ENCODE measurements at places on chromosomes 11 and 22.
A peak's percentile ranks its signal among the peaks of the same experiment; 100 is the strongest.

- DNase-seq = no peak
Measured at GRCh38 chr11:130425156-130425555, 3.3 kb downstream of the ADAMTS8 start.

DNA sequence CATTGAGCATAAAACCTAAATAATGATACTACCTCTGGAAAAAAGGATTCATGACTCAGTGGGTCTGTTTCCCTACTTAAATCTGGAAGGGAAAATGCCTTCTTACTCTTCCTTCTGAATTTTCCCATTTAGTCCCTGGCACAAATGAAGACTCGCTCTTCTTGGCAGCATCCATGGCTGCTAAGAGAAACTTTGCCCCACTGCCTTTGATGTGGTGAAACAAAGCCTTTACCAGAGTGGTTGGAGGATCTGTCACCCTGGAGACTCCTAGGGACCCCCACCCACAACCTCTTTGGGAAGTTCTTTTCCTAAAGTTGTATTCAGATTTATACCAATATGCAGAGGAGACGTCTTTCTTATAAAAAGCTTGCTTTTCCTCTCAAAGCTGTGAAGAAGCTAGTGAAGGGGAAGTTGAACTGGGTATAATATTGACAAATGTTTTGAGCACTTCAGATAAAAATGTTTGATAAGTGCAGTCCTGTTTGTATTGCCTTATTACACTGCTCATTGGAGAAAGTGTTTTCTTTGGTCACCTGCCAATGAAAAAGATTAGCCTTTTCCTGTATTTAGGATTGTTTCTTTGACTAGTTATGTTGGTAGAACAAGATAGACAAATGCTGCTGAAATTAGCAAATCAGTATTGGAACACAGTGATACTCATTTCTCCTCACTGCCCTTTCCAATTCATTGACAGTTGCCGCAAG is 77.3 kb downstream of the ARFGAP2 start:
- DNase-seq = no peak

GRCh38 chr11:118012083-118012669 is 26.0 kb downstream of the IL10RA start:
- no peak for DNase-seq

DNA sequence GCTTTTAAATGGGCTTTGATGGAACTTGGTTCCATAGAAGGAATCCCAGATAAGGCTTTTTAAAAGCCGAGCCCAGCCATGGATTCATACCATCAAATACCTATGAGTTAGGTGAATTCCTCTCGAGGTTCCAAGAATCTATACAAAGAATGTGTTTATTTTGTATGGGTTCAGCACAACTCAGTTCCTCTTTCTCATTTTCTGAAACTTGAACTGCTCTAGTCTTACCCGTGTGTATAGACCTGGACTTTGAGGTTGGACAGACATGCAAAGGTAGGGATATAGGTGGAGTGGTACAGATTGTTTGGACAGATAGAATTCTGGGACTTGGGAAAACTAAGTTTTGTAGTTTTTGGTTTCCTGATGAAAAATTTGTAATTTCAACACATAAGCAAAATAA is 97.9 kb downstream of the PGR start:
- DNase-seq = no peak

DNA sequence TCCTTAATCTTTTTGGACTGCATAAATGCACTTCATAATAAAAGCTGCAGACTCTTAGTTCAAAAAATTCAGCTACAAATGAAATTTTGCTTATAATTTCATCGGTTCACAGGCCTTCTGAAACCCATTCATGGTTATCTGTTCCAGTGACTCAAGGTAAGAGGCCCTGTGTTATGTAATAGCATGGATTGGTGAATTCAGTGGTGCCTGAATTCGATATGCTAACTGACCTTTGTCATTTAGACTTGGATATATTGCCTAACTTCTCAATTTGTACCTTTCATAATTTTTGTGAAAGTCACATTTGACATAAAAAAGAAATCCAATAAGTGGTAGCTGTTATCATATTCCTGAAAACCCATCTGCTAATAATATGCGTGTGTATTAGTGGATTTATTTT is 349.9 kb upstream of the KIRREL3 start:
- no peak for DNase-seq

DNA sequence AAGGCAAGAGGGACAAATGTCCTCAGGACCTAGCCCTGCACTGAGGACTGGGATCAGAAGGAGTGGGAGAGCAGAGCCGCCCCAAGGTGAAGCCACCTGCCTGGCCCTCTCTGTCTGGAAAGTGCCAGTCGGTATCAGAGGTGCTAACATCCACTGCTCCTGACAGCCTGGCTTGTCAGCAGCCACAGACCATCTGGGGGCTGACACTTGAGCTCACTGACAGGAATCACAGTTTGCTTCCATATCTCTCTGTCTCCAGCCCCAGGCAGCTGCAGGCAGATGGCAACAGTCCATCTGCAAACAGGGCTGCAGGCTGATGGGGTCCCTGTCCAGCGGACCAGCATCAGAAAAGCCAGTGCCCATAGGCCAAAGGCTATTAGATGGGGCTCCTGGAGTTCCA is 5.5 kb downstream of the OPCML start:
- peak; percentile 67 for DNase-seq

DNA sequence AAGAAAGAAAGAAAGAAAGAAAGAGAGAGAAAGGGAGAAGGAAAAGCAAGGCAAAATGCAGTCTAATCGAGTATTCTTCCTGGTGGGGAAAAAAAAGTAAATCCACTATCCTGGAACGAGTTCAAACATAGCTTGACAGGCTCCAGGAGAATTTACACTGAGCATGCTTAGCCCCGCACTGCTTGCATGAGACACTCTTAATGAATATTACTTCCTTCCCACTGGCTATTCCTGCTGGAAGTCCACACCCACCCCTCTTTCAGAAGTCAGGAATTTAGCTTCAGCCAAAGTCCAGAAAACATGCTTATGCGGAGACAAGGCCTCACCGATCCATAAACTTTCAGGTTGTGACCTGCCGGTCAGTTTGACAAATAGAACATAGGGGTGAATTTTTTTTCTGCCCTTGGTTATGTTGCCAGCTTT is 251.8 kb upstream of the BLID start:
- no peak for DNase-seq

- DNase-seq = no peak
Measured at GRCh38 chr11:10747733-10748132, 3.3 kb upstream of the CTR9 start.

DNA sequence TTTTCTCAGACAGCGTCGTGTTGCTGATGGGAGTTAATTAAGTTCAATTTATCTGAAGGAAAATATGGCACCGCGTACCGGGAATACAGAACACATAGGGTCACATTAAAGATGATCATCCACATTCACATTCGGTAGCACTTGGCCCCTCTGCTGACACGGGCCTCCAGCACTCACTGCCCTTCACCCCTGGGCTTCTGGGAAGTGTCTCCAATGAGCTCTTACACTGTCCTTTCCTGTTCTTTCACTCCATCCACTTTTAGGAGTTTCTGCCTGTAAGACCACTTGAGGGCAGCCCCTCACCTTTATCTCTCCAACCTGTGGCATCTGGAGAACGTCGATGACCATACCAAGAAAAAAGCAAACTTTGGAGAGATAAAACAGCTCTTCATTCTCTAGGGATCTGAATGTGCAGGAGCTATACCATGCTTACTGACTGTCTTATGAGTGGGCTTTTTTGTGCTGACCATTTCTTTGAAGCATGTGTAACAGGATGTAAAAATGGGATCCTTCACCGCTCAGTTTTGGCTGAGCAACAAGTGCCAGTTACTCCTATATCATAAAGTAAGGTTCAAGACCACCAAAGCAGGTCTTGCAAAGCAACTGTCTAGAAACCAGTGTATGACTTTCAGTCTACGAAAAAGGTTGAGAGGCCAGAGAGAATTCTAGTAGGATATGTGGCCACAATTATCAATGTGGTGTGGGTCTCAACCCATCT is 1.1 kb upstream of the SERGEF start:
- peak; percentile 40 for DNase-seq

GRCh38 chr11:45500451-45500850 is 165.0 kb downstream of the CHST1 start:
- DNase-seq = peak; percentile 24

DNA sequence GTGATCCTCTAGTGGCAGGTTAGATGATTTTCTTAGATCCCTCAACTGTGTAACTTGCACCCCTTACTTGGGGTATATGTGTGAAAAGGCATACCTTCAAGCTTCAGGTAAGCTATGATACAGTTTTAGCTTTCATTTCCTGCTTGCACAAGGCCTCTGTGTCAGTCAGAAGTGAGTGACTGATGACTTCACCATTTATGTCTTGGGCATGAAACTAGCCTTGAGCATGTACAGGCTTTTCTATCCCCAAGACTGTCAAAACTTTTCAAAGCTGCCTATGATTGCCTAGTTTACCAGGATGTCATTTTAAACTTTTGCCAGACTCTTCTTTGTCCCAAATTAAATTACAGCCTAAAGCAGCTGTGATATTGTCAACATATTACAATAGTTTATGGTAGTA is 286.1 kb upstream of the CNTN5 start:
- no peak for DNase-seq

DNA sequence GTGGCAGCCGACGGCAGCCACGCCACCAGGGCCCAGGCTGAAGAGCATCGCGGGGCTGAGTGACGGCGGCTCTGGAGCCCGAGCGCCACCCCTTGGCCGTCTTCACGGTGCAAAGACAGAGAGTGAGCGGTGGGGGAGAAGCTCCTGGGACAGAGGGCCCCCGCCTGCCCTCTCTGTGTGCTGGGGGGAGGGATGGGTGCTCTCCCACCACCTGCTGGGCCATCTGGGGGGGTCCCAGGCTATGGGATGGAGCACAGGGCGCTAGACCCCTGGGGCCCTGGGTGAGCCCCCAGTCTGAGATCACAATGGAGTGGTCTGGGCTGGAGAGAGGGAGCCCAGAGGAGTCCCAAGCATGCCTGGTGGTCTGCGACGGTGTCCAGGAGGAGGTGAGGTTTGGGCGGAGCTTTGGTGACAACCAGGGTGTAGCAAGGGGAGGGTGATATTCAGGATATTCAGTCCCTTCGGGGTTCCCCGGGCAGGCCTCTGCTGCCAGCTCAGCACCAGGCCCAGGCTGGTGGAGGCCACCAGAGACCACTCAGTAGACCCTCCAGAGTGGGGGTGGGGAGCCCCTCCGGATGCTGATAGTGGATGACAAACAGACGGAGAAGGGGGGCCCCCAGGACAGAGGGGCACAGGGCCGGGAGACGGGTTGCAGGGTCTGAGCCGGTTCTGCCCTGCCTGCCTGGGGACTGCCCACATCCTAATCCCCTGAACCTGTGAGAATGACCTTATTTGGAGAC is 78.1 kb upstream of the PRR5 start:
- peak; percentile 69 for DNase-seq

DNA sequence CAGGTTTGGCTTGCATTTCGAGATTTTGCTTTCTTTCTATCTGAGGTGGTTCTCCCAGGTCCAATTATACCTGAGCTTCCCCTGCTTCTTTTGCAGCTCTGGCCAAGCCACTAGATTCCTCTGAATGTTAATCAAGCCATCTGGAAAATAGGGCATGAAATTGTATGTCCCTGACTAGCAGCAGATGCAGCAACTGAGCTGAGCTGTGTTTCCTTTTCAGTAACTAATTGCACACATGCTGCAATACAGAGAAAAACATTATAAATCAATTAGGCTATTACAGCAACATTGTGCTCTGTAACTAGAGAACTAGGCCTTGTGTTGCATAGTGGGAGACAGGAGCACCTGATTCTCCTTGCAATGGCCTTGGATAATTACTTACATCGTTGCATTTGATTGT is 408.3 kb downstream of the ETS1 start:
- peak; percentile 31 for DNase-seq

GRCh38 chr11:75767228-75767572 is 1.4 kb upstream of the DGAT2 start:
- no peak for DNase-seq

DNA sequence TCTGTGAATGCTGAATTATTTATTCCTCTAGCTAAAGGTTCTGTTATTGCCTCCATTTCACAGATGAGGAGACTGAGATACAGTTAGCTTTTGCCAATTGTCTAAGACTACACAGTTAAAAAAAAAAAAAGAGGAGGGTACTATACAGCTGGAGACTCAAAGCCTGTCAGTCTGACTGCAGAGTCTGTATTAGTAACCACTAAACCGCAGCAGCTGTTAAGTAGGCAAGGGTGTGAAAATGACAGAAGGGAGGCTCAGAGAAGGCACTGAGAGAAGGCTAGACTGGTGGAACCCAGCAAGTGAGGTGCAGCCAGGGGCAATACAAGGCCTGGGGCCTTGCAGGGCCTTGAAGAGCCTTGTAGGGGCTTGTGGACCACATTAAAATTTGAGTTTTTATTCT is 181.2 kb downstream of the CSNK2A3 start:
- DNase-seq = peak; percentile 22

GRCh38 chr11:119673759-119674336 is 55.2 kb downstream of the NECTIN1 start:
- DNase-seq = no peak

DNA sequence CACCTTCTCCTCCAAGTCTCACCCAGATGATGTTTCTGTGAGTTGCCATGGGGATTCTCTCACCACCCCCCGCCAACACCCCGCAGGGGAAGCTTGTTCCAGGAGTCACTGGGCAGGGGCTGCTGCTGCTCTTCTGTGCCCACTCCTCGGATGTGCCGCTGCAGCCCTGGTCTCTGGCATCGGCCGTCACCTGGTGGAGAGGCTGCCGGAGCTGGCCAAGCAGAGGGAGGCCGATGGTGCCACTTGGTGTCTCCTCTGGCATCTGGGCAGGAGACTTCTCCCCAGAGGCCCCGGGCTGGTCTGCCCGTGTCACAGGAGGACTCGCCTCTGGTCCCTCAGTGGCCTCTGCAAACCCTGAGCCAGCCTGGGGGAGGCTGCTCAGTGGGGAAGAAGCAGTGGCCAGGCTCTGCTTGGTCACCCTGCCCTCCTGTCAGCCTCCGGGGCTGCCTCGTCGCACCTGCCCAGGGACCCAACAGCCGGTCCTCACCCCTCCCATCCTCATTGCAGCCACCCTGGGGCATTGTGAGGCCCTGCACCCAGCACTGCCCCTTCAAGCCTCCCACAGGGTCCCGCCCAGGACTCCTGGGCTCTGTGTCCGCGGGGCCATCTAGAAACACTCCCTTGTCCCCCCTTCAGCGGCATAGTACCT is 424 bp upstream of the ADORA2A start:
- DNase-seq = no peak

DNA sequence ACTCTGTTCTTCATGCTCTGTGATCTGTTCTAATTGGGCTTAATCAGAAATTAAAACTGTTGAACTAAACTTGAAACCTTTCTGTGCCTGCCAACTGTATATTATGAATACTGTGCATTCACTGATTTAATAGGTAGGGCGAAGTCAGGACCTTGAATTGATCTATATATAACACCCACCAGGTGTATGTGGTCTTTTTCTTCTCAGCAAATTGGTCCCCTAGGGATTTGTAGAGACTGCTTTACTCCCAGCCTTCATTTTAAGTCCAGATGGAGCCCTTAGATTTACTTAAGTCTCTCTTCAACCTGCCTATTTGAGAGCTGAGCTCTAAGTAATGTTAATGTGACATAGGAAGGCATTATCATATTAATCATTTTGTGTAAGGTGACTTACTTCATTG is 257.5 kb downstream of the TMEM135 start:
- DNase-seq = peak; percentile 67

GRCh38 chr11:50170115-50170514 is 137.4 kb downstream of the OR4C45 start:
- DNase-seq = no peak
